ENCODE measurements at places on chromosomes 7 and 10. TPM values are rescaled to one million over a fixed set of nuclear protein-coding genes. Genes with fewer than 3 reads are reported as not detected.

DNA sequence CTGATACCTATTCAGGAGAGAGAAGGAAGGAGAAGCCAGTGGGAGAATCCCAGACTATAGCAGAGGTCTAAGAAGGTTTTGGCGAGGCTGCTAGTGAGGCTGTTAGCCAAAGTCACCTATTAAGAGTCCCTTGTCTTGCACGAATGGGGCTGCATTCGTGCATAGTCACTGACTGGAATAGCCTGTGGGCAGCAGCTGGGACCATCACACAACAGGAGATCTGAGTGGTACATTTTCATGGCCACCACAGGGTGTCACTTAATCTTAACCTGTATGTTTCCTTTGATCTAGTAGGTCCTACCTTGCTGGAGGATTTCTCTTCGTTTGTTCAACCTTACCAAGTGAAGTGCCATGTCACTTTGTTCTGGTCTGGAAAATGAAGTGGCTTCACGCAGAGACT, 319.9 kb downstream of the BMPER start:
- DNase-seq = no peak

Gene EEPD1
- total RNA-seq = 0.67 TPM

- DNase-seq = no peak
Observed at GRCh38 chr10:126433351-126433750, 45.1 kb upstream of the ADAM12 start.

GRCh38 chr7:81094952-81095351, 176.1 kb upstream of the SEMA3C start:
- DNase-seq = no peak

Gene CPED1
- not detected for total RNA-seq
